ENCODE measurements at places on chromosomes 11 and 22.

GRCh38 chr11:24754406-24754805, 257.6 kb downstream of the LUZP2 start:
- DNase-seq, result no peak

- DNase-seq, result no peak
Measured at GRCh38 chr11:47928426-47928825, 51.9 kb upstream of the PTPRJ start.

DNA sequence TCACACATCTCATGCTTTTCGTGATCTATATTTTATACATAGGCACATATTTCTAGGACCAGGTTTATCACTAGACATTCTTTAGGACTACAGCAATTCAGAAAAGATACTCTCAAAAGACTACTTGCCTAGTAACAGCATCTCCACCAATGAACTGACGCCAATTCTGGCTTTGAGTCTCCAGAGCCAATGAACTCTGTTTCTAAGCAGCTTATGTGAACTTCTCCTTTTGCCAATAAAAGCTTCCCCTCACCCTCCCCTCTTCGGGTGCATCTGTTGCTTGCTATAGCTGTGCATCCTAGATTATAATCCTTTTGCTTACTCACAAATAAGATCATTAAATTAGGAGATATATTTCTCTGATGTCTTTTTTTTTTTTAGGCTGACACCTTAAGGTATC, 11.4 kb upstream of the ANKK1 start:
- DNase-seq, result no peak

DNA sequence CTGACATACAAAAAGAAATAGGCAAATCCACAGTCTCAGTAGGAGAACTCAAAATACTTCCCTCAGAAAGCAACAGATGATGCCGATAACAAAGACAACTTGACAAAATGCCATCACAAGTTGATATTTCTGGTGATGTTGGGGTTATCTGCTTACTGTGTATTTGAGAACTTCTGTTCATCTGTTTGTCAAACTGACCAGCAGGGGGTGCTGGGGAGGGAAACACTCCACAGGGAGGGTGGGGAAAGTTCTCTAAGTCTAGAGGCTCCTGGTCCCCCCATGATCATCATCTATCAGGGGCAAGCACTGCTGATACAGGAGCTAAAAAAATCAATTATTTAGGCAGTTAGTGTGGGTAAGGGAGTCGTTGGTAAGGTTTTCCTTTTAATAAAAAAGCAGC, 19.2 kb downstream of the GLYATL1 start:
- no peak for DNase-seq

DNA sequence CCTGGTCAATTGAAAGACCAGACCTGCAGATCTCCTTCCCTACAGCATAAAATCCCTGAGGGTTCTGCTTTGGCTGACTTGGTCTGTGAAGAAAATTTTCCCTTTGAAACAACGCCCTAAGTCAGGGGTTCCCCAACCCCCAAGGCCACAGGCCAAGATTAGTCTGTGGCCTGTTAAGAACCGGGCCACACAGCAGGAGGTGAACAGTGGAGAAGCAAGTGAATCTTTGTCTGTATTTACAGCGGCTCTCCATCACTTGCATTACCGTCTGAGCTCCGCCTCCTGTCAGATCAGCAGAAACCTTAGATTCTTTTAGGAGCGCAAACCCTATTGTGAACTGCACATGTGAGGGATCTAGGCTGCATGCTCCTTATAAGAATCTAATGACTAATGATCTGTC, 38.2 kb downstream of the CCDC83 start:
- no peak for DNase-seq

- no peak for DNase-seq
Measured at GRCh38 chr11:61967924-61968757, 707 bp upstream of the FTH1 start.

GRCh38 chr11:4187055-4187988, 92.7 kb downstream of the RRM1 start:
- peak; percentile 77 for DNase-seq

GRCh38 chr11:43644621-43645299, 35.8 kb upstream of the HSD17B12 start:
- no peak for DNase-seq

- no peak for DNase-seq
Measured at GRCh38 chr11:60069450-60069849, 13.0 kb downstream of the MS4A3 start.

- DNase-seq, result peak; percentile 31
Measured at GRCh38 chr11:86800076-86800959, at the start of gene PRSS23. TSS of gene PRSS23 (plus strand) at chr11:86800542. CDS start at chr11:86807644, 7,102 bp downstream.

DNA sequence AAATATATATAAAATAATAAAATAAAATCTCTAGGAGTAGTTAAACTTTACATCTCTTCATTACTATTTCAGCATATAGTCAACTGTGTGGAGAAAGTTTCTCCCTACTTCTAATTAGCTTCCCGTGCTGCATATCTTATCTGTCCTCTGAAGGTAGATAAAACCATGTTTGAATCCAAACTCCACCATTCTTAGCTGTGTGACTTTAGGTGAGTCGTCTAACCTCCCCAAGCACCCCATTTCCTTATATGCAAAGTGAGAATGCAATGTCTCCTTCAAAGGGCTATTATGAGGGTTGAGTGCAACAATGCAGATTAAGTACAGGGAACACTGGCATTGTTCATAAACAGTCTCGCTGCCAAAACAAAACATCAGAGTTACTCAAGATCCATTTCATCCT, 80.8 kb upstream of the DRD2 start:
- DNase-seq, result no peak

DNA sequence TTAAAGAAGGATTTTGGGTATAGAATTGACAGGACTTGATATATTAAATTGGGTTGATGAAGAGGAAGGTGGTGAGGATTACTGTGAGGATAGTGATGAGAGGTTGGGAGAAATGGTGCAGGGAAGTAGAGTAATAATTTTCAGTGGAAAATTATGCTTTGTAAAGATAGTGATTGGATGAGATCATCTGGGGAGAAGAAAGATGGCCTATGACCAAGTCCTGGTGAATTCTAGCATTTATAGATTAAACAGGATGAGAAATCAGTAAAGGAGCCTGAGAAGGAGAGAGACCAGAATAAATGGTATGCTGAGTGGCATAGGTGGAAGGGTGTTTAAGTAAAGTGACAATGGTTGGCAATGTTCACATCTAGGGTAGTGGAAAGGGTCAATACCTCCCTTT, 15.0 kb downstream of the IPO7 start:
- DNase-seq, result no peak

DNA sequence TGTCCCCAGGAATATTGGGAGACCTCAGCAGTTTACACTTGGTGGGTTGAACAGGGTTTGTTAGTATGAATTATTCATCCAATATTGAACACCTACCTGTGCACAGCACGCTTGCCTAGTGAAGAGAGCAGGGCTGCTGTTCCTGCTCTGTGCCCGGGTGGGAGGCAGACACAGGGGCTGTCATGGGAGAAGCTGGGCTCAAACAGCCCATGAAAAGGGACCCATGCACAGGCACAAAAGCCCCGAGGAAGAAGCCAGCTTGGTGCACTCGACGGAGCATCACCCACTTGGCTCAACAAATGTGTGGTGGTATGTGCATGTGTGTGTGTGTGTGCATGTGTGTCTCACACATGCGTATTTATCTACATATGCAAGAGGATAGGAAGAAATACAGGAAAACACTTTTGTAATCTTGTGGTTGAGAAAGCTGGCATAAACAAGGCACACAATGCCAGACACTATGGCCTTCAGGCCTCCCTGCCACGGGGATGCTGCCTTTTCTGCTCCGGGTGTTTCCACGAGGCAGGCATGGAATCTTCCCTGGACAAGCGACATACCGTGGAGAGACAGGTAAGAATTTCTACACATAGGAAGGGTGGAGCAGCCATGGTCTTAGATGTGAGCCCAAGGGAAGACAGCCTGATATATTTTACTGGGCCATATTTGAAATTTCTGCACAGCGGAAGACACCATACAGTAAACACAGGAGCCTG, 5.0 kb upstream of the APOBEC3A start:
- DNase-seq, result no peak

DNA sequence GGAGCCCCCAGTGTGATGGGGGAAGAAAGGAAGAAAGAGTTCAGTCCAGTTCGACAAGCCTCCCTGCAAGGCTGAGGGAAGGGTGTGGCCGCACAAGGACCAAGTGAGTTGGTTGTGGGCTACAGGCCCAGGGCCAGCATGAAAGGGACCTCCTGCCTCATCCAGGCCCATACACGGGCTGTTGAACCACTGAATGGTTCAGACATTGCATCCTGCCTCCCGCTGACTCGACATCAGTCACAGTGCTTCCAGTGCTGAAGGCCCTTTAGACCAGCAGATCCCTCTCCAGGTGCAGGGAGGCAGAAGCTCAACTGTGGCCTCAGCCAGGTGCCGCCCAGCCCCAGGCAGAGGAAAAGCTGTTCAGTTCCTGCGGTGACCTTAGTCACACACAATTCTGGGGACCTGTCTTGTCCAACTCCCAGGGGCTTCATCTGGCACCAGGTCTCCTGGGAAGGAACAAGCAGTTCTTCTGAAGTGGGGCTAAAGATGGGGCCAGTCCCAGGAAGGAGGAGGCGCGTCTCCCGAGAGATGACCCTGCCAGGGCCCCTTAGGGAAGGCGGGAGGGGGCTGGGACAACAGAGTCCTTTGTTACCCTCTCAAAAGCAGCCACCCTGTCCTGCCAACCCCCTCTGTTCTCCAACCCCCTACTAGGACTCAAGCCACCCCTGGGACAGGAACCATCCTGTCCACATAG, 6.6 kb downstream of the ARRB1 start:
- DNase-seq, result no peak

DNA sequence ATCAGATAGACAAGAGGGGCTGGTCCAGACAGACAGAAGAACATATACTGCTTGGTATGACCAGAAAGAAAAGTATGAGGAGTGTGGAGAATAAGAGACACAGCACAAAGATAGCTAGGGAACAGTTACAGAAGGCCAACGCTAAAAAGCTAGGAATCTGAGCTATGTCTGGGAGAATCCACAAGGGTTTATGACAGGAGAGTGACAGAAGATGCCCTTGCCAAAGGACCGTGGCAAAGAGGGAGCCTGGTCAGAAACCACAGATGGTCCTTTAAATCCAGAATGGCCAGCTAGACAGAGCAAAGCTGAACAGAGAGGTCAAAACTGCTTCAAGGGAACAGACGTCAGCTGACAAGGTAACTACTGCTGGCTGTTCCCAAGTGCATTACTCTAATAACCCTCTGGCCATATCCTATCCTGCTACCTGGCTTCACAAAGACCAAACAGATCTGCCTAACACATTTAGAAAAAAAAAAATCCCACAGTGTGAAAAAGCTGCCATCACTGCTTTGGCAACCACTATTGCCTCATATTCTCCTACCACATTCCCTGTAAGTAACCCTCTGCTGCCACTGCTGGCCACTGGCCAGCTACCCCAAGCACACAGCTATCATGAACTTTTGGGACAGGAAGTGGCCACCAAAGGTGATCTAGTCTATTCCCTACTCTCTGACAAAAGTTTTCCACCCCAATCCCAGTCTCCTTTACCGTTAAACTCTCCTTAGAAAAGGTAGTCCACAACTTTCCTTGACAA, 7.3 kb downstream of the SERGEF start:
- DNase-seq, result peak; percentile 64

GRCh38 chr11:20022363-20023081, 137.8 kb downstream of the DBX1 start:
- no peak for DNase-seq

- DNase-seq, result peak; percentile 21
Measured at GRCh38 chr11:74749127-74749964, 697 bp downstream of the RNF169 start.

Data from H4 (cell line).